Hepatocyte (in vitro differentiated cells): ENCODE measurements at places on chromosomes 5 and 9. TPM values are rescaled to one million over a fixed set of nuclear protein-coding genes. Genes with fewer than 3 reads are reported as not detected.

- no peak for DNase-seq
- H3K4me3 ChIP-seq, result no peak overlapping the region
- H3K4me1 ChIP-seq, result no peaks in the 10 kb centered on the region
- no peak overlapping the region for H3K27ac ChIP-seq
Measured at GRCh38 chr5:73160239-73160671, 12.7 kb upstream of the TMEM174 start.

DNA sequence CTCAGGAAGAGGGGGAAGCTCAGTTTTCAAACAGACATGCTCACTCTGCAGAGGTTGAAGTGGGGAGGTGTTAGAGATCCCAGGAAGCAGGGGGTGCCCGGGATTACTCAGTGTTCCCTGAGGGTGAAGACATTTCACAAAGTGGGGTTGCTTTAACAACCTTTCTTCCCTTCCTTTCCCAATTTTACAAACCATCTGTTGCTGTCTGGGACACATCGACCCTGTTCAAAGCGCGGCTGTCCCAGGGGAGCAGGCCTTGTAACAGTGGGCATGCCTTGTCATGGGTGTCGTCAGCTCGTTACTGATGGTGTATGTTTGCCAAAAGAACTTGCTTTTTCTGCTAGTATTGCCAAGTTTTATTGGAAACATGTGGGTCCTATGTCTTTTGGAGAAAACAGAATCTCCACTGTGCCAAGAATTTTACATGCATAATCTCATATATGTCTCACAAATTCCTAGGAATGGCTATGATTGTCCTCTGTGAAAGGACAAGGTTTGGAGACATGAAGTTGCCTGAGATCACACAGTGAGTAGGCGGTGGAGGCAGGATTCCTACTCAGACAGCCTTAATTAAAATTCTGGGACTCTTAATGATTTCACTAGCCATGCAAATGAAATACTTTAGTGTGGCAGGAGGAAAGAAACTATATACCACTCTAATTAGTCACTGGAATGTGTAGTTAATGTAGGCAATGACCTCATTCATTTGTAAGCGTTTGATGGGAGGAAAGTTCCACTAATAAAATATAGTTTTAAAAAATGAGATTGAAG, 198.9 kb downstream of the NXNL2 start:
- H3K27me3 ChIP-seq, result no peaks in the 10 kb centered on the region
- H3K36me3 ChIP-seq, result no peaks in the 10 kb centered on the region
- H3K4me1 ChIP-seq, result peaks cover 28% of the 10 kb centered on the region

DNA sequence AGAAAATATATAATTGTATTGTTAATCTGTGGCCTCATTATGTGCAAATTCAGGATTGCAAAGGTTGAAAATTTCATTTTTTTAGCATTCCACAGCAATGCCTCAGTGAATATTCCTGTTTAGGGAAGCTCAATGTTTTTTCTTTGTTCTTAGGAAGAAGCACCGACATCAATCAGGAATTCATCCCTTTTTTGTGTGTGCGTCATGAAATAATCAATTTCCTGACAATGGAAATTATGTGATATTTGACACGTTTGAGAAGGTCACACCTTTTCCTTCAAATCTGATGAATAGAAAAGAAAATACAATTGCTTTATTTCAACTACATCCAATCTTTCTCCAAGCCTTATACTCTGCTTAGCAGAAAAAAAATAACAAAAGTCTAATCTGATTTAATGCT, 662.8 kb upstream of the FTMT start:
- H3K4me1 ChIP-seq, result no peaks in the 10 kb centered on the region
- H3K36me3 ChIP-seq, result no peaks in the 10 kb centered on the region
- DNase-seq, result no peak
- no peaks in the 10 kb centered on the region for H3K27me3 ChIP-seq
- no peak overlapping the region for H3K27ac ChIP-seq

DNA sequence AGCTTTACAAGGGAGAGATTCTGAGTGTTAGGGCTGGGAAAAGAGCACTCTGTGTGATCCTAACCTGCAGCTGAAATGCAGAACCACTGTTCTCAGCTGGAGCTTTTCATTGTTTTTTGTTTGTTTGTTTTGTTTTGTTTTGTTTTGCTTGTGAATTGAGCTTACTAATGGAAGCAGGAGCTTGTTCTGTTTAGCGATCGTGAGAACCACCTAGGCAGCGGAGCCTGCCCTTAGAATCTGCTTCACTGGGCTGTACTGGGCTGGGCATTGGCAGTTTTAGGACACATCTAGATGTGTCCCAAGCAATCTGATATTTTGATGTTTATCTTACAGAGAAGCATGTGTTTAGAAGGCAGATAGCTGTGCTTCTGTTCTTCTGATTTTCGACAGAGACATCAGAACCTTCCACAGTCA, 14.3 kb downstream of the SYK start:
- no peaks in the 10 kb centered on the region for H3K27me3 ChIP-seq
- H3K27ac ChIP-seq, result no peak overlapping the region
- H3K36me3 ChIP-seq, result no peaks in the 10 kb centered on the region
- DNase-seq, result no peak

Gene COL27A1
- 44.6 and 55.2 TPM in 2 replicates for polyA plus RNA-seq

DNA sequence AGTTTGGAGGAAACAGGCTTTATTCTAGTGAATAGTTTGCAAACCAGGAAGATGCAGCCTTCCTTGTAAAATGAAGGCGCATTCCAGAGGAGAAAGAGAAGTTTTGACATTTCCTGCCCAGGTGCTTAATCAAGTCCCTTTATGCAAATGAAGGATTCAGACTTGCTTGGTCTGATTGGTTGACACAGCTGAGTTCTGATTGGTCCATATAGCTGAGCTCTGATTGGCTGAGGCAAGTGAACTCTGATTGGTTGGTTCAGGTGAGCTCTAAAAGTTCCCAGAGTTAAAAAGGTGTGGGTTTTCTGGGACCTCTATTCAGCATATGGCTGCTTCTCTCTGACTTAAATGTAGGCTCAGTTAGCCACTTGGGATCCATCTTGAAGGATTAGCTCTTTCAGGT, 151.0 kb downstream of the CACNA1B start:
- H3K4me1 ChIP-seq, result no peaks in the 10 kb centered on the region
- H3K27ac ChIP-seq, result no peak overlapping the region
- peaks cover 33% of the 10 kb centered on the region for H3K27me3 ChIP-seq
- no peaks in the 10 kb centered on the region for H3K36me3 ChIP-seq

DNA sequence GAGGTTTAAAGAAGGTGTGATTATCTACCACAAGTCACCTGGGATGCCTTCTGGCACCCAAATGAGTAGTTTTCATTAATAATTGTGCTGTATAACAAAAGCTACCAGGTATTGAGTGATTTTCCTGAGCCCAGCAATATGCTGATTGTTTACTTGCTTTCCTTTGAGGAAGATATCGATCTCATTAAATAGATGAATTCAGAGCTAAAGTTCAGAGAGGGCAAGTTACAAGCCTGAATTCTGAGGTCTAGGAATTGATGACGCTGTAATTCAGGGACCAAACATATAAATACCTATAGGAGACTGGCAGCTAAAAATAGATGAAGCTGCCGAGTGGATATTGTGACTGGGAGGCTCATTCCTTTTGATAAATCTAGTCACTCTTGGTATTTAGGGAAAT, 1.1 kb downstream of the ERCC6L2 start:
- H3K4me1 ChIP-seq, result peaks cover 15% of the 10 kb centered on the region
- no peak overlapping the region for H3K27ac ChIP-seq
- DNase-seq, result no peak
- no peak overlapping the region for H3K4me3 ChIP-seq
- H3K27me3 ChIP-seq, result no peaks in the 10 kb centered on the region
